ENCODE measurements at places on chromosomes 4 and X.
A peak's percentile ranks its signal among the peaks of the same experiment; 100 is the strongest.

DNA sequence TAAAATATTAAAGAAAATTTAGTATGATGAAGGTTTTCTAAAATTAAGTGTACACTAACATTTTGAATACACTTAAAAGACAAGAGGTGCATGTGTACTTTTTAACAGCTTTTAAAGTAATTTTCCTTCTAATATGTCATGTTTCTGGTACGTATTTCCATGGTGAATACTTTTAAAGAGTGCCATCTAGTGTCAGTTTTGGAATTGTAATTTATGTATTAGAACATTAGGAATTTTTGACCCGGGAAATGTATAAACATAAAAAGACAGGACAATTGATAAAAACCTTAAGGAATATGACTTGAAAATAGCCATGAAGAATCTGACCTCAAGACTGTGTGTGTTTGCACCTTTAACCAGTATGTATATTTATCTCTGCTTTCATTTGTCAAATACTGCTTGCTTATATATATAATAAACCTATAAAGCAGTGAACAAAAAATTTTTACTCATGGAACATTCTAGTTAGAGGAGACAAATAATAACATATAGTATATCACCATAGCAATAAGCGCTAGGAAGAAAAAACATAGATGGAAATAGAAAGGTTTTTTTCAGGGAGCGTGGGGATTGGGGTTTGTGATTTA lies 7.2 kb downstream of the GSTCD start:
- peak; percentile 37 for DNase-seq

- DNase-seq, result no peak
Observed at GRCh38 chr4:13504374-13504773, 20.2 kb upstream of the RAB28 start.

DNA sequence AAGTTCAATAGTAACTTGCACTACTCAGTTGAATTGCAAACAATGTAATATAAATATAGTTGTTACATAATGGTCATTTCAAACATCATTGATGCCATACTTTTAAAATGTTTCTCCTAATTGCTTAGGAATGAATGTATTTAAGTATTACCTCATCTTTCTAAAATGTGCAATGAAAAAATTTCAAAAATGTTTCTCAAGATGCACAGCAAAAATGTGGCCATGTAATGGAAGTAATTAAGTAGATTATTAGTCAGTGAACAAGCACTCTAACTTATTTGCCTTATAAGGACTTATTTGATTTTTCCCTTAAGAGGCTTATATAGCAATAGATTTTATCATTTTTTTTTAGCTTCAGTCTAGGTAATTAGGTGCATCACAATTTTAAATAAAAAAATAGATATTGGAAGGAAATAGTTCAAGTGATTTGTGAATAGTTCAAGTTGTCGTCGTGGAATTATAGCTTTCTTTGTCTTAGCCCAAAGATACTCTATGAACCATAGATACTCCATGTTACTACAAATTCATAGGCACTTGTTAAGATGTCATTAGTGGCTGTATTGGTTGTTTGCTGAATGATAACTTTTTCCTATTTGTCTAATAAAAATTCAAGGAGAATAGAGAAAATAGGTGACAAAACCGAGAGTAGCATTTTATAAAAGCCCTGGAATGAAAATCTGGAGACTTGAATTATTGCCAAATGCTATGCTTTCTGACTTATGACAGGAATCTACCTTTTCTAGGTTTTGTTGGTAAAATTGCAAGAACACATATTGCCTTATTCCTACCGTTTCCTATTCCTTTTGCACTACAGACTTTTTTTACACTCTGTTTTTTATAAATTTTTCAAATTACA lies 118.5 kb downstream of the TLL1 start:
- DNase-seq, result peak; percentile 22

- no peak for DNase-seq
Observed at GRCh38 chr4:146142768-146143167, 32.8 kb upstream of the LSM6 start.

- no peak for DNase-seq
Observed at GRCh38 chr4:5707778-5708448, 446 bp downstream of the EVC2 start.

GRCh38 chr4:144179152-144179739 lies 38.7 kb upstream of the GYPA start:
- DNase-seq, result no peak

- peak; percentile 30 for DNase-seq
Observed at GRCh38 chr4:99710681-99711345, 53.2 kb upstream of the C4orf54 start.

GRCh38 chr4:97994765-97995465 lies 148.4 kb downstream of the STPG2 start:
- DNase-seq, result no peak

- DNase-seq, result no peak
Observed at GRCh38 chr4:185811509-185812364, at the start of gene SORBS2. Gene SORBS2 (minus strand): TSS chr4:185812194. CDS start chr4:185690571, 121,623 bp downstream.

DNA sequence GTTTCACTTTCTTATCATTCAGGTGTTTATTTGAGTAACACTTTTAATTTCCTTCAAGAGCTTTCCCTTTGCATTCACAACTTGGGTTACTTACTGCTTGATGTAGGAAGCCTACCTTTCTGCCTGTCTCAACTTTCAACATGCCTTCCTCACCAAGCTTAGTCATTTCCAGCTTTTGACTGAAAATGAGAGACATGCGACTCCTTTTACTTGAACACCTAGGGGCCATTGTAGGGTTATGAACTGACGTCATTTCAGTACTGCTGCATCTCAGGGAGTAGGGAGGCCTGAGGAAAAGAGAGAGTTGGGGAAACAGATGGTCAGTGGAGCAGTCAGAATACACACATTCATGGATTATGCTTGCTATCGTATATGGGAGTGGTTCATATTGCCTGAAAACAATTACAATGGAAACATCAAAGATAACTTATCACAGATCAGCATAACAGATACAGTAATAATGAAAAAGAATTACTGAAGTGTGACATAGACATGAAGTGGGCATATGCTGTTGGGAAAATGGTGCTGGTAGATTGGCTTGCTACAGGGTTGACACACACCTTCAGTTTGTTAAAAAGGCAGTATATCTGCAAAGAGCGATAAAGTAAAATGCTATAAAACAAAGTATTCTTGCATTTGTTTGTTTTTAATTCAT lies 25.7 kb downstream of the USP53 start:
- DNase-seq, result no peak

- no peak for DNase-seq
Observed at GRCh38 chr4:16544869-16545268, 318.6 kb upstream of the TAPT1 start.

- DNase-seq, result no peak
Observed at GRCh38 chrX:114619874-114620273, 36.0 kb downstream of the HTR2C start.

DNA sequence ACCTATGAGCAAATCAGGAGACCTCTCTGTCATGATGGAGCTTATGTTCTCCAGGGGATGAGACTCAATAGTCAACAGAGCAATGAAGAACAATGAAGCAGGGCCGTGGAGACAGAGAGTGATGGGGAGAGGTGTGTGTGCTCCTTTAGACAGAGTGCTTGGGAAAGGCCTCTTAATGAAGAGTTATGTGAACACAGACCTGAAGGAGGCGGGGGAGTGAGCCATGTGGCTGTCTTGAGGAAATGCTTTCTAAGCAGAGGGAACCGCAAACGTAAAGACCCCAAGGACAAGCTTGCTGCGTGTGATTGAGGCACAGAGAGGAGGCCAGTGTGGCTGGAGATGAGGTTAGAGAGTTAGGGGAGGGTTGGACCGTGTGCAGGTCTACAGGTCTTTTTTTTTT lies 53.1 kb downstream of the CHRNA9 start:
- DNase-seq, result no peak

DNA sequence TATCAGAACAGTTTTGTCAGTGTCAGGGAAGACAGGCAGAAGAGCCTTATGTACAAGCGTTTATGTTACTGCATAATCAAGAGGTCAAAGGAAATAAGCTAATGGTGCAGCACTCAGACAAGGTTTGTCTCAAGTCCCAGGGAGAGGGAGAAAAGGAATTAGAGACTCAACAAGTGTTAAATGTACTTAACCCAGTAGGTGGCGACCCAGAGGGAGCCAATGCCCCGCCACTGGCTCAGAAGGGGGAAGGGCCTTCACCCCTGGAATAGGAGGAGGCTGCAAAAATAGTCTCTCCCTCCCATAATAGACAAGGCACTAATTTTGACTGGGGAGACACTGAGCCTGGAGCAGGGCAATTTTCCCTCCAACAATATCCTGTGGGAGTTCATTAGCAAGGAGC lies 14.1 kb upstream of the PAPSS1 start:
- peak; percentile 7 for DNase-seq

- peak; percentile 63 for DNase-seq
Observed at GRCh38 chr4:155807021-155807420, 48.2 kb downstream of the GUCY1B1 start.

DNA sequence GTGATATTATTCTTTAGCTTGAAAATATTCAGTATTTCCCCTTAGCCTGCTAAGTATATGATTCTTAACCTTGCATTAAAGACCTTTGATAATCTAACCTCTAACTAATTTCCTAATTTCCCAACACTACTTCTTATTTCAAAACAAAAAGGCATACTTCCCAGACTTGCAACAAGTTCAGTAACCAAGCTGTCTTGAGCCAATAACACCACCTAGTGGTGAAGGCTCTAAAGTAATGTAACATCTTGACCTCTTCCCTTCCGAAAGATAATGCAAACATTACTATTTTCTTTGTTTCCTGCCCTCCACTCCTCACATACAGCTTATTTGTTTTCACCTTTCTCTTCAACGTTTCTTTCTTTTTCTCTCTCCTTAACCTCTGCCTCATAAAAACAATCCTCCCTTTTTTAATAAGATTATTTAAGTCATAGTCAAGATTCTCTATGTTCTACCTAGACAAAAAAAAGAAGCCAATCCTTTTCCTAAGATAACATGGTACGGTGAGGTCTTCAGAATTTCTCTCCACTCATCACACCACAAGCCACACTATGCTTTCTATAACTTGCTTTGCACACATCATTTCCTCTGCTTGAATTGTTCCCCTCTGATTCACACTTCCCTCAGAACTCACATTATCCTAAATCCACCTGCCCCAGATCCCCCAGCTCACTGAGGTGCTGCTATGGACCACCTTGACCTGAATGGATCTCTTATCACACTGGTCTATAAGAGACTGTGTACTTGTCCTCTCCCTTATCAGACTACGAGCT lies 3.5 kb downstream of the FAT1 start:
- DNase-seq, result no peak

- peak; percentile 86 for DNase-seq
Observed at GRCh38 chr4:52822972-52823701, 39.0 kb upstream of the RASL11B start.

DNA sequence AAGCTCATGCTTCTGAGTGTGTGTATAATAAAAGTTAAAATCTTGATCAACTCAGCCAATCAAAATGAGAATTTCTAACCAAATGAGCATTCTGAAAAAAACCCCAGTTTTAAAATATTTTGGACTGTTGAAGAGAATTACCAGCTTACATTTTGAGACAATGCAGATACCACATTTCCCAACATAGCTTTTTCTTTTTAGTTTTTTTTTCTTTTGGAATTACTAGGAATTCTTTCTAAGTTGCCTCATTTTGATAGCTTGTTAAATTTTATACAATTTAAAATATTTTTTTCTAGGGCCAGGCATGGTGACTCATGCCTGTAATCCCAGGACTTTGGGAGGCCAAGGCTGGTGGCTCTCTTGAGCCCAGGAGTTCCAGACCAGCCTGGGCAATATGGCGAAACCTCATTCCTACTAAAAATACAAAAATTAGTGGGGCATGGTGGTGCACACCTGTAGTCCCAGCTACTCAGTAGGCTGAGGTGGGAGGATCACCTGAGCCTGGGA lies 2.2 kb downstream of the RP2 start:
- DNase-seq, result peak; percentile 7

DNA sequence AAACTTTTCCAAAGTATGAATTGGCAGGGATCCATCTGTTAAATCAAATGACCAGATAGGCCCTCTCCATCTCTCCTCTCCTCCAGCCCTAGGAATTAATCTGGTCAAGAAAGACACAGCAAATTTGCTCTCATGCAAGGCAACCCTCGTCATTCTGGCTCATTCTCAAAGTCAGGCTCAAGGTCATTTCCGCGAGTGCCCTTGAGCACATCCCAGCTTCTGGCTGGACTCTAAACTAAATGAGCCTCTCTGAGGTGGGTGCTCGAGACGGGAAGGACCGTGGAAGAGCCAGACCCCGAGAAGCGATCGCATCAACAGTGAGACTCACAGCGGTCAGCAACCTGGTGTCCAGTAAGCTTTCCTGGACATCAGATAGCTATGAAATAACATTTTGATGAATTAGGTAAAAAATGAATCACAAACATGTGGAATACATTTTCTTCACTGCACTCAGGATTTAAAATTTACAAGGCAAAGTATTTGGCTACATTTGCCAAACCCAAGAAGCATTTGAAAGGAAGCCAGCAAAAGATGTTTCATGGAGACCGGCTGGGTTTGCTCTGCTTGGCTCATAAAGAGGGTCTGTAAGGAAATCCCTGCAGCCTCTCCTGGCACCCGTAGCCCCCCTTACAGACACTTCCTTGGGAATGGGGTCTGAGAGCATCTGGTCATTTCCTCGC lies 121.0 kb downstream of the ENPP6 start:
- no peak for DNase-seq

- DNase-seq, result no peak
Observed at GRCh38 chr4:125688841-125689240, 374.1 kb downstream of the FAT4 start.

DNA sequence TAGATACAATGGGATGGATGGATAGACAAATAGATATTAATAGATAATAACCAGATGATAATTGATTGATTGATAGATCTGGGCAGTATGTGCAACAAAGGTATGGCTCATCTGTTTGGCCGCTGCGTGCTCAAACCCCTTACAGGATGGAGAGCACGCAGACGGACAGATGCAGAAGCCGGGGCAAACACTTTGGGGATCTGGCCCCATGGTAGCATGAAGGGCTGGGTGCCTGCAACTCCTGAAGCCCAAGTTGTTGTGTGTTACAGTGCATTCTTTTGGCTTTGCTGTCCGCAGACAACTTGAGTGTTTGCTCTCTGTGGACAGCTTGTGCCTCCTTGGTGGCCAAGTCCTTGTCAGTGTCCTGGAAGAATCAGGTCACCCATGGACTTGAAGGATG lies 10.6 kb upstream of the DHRSX start:
- DNase-seq, result no peak

DNA sequence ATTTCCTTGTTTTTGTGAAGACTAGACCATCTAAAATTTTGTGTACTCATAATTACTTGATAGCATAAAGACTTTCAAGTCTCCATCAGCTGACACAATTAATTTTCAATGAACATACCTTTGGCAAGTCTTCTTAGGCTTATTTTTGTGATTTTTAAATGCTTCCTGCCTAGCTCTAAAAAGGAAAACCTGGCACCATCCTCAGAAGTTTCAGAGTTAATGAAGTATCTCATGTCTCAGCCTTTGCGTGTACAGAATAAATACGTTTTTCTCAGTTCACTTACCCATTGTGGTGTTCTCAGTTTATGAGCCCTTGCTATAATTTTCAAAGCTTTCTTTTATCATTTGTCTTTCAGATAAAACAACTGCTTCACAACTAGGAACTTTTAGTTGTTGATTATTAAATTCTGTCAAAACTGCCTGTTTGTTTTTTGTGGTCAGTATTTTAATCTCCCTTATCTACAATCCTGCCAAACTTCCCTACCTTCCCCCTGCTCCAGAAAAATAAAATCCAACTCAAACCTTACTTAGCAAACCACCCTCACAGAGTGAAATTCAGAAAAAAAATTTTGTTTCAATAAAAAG lies 21.6 kb downstream of the ADD1 start:
- DNase-seq, result no peak

All from HCEC 1CT (cell line).